NCI-H2081 treated with DMSO at 0.1 percent for 48 hours (cell line): ENCODE measurements at places on chromosomes 12 and 14.

- DNase-seq, result no peak
These were observed 375.5 kb downstream of the ALG10 start for GRCh38 chr12:34397591-34398365.

- DNase-seq, result no peak
These were observed 226.2 kb downstream of the NUBPL start for GRCh38 chr14:31787377-31787776.

DNA sequence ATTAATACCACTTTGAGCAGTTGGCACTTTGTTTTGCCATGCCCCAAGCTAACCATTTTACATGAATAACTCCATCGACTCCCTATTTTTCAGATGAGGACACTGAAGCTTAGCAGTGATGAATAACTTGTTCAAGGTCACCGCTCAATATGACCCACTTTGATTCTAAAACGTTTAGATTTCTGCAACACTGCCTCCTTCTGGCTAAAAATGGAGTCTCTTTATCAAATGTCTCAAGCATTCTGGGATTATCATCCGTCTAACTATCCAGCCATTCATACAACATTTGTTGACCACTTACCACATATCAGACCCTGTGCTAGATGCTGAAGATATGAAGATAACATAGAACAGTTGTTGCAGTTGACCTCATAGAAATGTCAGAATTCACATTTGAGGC is 298.0 kb downstream of the PPFIA2 start:
- no peak for DNase-seq

- DNase-seq, result no peak
These were observed 113.8 kb upstream of the G2E3 start for GRCh38 chr14:30445011-30445793.

DNA sequence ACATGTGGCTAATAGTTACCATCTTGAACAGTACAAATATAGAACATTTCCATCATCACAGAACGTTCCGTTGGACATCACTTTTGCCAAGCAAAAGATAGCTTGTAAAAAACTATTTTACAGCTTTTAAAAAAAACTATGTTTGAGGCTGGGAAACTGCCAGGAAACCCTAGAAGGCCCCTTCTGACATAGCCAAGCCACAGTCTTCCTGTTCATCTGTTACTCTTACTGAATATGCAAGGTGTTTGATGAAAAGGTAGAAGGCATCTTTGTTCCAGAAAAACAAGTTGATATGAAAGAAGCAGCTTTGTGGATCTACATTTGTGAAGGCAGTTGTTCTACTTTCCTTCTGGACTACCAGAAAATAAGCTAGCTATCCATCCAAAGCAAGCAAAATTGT is 23.6 kb upstream of the WNK1 start:
- DNase-seq, result no peak

DNA sequence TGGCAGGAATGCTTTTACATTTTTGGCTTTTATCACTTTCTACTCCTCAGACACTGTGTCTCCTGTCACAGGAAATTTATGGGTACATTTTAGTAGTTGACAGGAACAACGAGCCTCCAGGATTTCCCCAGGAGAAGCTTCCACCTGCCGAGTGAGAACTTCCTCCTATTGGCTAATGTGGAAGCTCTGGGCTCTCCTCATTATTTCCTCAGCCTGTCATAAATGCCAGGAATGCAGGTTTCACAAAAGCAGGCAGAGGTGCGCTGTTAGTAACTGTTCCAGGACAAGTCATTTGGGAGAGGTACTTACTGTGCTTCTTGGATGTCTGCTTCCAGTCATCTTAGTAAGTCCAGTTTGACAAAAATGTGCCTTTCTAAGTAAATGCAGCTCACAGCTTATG is 19.1 kb upstream of the DCP1B start:
- DNase-seq, result no peak

DNA sequence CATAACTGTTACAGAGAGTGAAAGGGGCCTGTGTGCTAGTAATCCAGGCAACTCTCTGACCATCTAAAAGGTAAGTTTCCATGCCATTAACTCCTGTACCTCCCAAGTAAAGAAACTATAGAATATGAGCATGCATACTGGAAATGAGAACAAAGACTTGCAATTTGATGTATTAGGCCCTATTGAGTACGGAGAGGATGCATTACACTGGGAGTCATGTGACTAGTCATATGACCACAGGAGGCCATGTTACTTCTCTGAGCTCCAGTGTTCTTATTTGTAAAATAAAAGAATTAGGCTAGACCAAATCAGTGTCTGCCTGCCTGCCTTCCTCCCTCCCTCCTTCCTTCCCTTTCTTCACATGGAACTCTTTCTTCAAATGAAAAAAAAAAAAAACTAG is 440.1 kb upstream of the CCDC196 start:
- no peak for DNase-seq

DNA sequence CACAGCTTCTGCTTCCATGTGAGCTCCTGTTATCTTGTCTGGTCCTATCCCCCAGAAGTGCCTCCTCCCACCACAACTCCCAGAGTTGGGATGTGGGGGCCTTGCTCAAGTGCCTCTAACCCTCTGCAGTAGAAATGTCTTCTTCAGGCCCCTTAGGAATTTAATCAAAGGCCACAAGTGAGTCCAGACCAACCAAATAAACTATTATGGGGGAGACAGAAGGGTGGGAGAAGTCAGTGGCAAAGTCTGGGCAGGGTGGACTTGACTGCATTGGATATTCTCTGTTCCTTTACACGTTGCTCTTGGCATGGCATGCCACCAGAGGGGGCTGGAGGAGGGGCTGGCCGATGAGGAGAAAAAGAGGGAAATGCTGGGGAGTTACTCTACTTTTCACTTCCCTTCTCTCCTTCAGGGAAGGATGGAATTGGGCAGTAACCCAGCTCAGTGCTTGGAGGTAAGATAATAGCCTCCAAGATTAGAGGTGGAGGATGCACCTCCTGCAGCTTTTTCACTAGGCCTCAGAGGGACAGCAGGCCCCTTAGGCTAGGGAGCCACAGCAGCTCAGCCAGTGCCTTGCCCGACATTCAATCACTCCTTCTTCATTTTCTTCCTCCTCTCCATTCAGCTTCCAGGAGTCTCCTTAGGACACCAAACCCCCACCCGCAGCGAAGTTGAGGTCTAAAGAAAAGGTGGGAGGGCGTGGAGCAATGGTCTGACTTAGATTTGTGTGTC is 1.2 kb upstream of the AP1G2 start:
- DNase-seq, result no peak

- no peak for DNase-seq
These were observed 954 bp upstream of the SLC39A2 start for GRCh38 chr14:20998139-20998538.

- DNase-seq, result no peak
These were observed 14.6 kb upstream of the DNAL1 start for GRCh38 chr14:73630009-73630780.

DNA sequence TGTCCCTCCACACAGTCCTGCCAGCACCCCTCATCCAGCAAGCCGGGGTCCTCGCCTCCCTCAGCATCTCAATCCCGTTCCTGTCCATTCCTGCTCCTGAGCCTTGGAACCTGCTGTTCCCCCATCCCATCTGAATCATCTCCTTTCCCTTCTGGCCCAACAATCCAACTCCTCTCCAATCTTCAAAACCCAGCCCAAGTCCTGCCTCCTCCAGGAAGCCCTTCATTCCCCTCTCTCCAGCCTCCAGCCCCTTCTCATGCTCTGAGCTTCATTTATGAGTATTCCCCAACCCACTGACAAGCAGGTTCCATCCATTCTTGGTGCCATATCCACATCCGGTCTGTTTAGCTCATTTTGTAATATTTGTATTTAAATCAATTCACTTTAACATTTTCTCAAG is 128.1 kb downstream of the RIMBP2 start:
- no peak for DNase-seq

DNA sequence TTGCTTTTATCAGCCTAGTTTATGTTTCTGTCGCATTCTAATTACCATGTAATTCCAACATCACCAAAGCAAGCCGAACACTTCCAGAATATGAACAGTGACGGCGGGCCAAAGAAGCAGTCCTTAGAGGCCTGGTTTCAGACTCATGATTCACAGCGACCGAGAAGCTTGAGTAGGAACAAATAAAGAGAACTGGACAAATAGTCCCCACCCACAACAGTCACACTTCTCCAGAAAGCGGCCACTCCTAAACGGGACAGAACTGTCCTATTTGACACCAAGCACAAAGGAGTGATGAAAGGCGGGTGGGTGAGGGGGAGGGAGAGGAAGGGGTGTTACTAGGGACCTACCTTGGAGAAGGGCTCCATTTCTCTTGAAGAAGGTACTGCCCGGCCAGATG is 136.4 kb downstream of the FOXN3 start:
- no peak for DNase-seq

DNA sequence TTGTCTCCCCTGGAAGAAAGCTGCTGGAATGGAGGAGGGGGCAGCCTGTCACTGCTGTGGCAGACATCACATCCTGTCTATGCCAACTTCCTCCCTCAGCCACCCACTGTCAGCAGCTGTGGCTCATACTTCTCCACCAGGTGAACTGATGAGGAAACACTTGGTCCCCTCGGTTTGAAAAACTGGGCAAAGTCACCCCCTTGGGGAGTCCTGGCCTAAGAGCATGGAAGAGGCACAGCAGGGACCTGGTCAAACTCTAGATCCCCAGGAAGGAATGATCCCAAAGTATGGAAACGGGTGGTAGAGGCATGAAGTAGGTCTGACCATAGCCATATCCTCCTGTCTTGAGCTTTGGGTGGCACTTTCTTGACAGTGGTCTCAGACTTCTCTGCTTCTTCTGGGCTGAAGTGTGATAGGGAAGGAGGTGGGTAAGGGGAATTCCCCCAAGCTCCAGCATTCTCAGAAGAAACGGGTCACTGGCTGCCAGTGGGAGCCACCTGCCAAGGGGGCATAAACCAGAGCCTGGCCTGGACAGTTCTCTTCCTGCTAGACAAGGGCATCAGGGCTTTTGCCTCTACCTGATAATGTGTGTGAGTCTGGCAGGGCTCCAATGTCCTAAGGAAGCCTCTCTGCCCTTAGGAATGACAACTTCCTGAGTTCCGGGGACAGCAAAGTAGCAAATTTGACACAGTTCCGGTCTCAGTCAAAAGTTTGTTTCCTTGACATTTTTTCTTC is 36.0 kb downstream of the FMNL3 start:
- no peak for DNase-seq

- no peak for DNase-seq
These were observed 2.0 kb downstream of the PTHLH start for GRCh38 chr12:27970401-27971120.
